ENCODE measurements at places on chromosomes 5 and 9.
A peak's percentile ranks its signal among the peaks of the same experiment; 100 is the strongest.

GRCh38 chr9:93116072-93116961, 17.7 kb downstream of the NINJ1 start:
- DNase-seq, result no peak

GRCh38 chr9:91053824-91054223, 252.2 kb downstream of the SYK start:
- no peak for DNase-seq

- peak; percentile 84 for DNase-seq
Measured at GRCh38 chr5:126044111-126044668, 379.0 kb upstream of the GRAMD2B start.

DNA sequence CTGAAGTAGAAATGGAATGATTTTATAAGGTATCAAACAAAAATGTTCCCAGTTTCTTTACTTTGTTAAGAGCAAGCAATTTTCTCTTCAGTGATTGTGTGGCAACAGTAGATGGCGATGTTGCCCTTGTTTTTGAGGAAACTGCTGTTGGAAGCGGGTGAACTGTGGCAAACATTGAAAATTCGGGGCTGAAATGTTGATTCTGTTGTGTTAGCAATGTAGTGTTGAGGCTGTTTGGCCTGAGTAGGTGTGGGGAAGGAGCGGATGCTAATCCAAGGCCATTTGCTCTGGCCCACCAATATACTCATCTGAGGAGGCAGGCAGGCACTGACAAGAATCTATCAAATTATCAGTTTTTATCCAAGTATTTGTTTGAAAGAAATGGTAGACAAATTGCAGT, 129.8 kb downstream of the SLC12A2 start:
- DNase-seq, result peak; percentile 68

DNA sequence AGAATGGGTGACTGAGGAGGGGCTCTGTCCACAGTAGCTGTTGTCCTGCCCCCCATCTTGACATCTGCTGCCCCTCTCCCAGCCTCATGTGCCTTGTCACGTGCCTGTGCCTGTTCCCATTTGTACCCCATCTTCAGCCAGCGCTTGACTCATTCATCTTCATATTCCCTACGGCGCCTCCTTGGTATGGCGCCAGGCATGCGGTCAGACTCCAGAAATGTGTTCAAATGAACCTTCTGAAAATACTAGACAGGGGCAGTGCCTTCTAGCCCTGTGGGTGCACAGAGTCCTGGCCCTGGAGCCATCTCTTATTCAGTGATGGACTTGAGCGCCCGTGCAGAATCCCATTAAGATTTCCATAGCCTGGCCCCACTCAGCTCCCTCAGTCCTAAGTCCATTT, 46.2 kb downstream of the CFAP77 start:
- DNase-seq, result no peak

DNA sequence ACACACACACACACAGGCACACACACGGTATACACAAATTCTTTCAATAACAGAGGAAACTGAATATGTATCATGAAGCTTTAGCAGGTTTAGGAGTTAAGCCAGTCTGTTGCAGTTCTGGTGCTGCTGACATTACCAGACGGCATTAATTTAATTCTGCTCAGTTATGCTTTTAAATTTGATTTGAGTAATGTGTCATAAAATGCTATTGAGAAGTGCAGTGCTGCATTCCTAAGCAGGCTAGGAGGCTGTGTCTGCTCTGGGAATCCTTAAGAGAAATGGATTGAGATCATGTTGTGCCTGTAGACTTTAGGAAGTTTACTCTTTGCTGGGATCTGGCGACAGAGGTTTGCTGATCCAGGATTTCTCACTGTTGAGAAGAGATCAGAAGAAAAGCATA, 733.8 kb downstream of the BRINP1 start:
- DNase-seq, result no peak

GRCh38 chr5:124240732-124241131, 505.7 kb downstream of the ZNF608 start:
- DNase-seq, result no peak

GRCh38 chr9:77876091-77876490, 155.5 kb downstream of the GNAQ start:
- DNase-seq, result no peak

- DNase-seq, result peak; percentile 13
Measured at GRCh38 chr9:18791074-18791473, 241.9 kb downstream of the SAXO1 start.

DNA sequence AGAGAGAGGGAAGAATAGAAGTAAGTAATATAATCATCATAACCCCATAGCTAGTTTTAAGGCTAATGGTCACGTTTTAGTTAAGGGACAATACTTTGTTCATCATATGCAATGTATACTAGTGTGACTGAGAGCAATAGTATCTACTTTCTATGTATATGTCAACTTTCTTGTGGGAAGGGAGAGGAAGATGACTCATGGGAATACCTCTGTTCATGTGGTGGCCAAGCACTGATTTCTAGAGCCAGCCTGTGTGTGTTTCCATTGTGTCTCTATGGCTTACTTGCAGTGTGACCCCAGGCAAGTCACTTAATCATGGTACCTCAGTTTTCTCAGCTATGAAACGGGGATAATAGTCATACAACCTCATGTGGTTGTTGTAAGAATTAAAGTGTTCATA, 639.6 kb downstream of the CETN3 start:
- DNase-seq, result no peak

DNA sequence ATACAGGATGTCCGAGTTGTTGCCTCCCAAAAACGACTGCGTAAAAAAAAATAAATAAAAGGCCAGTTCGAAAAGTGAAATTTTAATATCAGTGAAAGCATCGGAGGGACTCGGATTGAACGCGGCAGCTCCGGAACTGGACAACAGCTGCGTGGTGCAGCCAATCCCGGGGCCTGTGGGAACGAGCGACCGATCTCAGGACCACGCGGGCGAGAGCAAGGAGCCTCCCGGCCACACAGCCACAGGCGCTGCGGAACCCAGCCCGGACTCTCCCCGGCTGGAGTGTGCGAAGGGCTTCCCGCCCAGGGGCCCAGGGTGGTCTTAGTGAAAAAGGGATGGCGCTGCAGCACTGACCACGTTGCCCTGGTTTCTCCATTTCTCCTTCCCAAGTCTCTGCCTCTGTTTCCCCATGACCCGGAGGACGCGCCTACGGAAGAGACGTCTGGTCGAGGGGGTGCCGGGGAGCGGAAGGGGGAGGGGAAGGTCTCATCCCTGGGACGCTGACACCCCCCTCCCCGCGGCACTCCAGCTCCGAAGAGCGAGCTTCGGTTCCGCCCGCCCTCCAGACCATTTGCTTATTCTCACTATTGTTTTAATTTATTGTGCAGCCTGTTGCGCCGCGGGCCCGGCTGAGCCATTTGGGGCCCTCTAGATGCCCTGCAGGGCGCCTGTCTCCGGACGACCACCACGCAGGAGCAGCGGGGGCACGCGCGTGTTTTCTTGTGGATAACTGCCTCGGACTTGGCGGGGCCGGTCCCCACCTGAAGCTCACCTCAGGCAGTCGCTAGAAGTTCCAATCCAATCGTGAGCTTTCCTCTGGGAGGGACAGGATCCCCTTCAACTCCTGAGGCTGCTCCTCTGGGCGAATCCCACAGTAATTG, 303.0 kb downstream of the PARP8 start:
- peak; percentile 71 for DNase-seq

DNA sequence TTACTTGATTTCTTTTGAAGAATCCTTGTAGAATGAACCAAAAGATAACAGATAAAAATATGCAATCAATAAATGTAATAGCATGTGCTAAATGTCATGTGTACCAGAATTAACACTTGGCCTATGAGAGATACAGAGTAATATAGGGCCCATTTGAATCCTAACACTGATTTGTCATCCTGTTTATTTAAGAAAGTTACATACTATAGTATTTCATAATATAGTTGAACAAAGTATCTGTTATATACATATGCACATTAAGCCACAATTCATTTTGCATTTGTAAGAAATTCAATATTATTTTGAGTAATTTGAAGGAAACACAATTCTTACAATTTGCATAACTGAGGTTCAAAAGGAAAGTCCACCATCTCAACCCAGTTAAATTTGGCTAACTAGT, 389.5 kb downstream of the PDE4D start:
- DNase-seq, result no peak

GRCh38 chr9:12461763-12462460, 231.3 kb upstream of the TYRP1 start:
- no peak for DNase-seq

- no peak for DNase-seq
Measured at GRCh38 chr9:94780516-94780950, 54.0 kb downstream of the AOPEP start.

DNA sequence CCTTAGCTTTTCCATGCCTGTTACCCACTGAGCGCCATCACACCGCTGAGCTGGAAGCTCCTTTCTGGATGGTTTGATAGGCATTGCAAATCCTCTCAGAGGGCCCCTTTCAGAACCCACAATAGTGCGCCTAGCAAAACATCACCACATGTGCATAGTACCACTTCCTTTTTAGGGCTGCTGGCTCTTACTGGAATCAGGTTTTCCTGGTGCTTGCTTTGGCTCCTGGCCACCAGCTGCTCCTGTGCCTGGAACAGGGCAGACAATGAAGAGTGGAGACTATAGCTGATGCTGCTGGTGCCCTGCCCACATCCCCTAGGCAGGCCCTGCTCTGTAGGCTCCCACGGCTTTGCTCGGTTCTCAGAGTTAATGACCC, 163.6 kb upstream of the SEMA6A start:
- no peak for DNase-seq

- DNase-seq, result no peak
Measured at GRCh38 chr5:67639976-67640375, 443.4 kb upstream of the CD180 start.

DNA sequence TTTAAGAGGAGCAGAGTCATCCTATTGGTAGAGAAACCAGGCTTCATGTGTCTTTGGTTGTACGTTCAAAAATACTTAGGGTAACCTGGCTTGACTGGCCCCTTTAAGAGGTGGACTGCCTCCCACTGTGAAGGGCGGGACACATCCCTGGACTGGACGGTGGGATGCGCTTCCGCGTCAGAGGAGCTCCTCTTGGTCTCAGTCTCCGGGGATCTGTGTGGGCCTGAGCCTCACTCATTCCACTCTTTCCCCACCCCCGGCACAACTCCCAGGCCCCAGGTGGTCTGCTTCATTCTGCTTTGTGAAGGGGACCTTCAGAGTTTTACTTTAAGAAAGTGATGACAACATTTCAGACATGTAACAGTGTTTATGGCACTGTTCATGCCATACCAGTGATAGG, 601.1 kb downstream of the IRX1 start:
- DNase-seq, result no peak

DNA sequence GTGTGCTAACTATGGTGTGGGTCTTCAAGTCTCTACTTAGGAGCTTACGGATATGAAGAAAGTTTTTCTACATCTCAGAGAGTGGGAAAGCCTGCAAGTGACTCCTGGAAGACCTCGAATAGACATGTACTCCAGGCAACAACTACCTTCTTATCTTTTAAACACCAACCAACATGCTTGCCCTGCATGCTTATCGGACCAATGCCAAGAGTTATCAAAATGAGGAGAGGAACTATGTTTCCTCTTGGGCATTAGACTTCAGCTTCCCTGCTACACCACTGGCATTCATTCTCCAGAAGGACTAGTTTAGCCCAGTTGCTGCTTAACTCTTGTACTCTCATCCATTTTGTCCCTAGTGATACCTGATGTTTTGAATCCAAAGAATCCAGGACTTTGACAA, 74.7 kb upstream of the MAN2A1 start:
- no peak for DNase-seq
